ENCODE measurements at places on chromosomes 5 and 9. TPM values are rescaled to one million over a fixed set of nuclear protein-coding genes. Genes with fewer than 3 reads are reported as not detected.

- DNase-seq: no peak
Observed at GRCh38 chr5:149140197-149141002, 893 bp upstream of the ABLIM3 start.

GRCh38 chr5:78476795-78477194, 116.4 kb downstream of the SCAMP1 start:
- DNase-seq: no peak

DNA sequence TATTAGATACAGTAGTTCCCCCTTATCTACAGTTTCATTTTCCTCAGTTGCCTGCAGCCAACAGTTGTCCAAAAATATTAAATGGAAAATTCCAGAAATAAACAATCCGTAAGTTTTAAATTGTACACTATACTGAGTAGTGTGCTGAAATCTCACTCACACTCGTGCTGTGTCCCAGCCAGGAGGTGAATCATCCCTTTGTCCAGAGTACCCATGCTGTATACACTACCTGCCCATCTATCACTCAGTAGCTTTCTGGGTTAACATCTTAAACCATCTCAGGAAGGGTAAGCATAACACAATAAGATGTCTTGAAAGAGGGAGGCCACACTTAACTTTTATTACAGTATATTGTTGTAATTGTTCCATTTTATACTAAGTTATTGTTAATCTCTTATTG, 31.7 kb upstream of the DNAH5 start:
- DNase-seq: no peak

DNA sequence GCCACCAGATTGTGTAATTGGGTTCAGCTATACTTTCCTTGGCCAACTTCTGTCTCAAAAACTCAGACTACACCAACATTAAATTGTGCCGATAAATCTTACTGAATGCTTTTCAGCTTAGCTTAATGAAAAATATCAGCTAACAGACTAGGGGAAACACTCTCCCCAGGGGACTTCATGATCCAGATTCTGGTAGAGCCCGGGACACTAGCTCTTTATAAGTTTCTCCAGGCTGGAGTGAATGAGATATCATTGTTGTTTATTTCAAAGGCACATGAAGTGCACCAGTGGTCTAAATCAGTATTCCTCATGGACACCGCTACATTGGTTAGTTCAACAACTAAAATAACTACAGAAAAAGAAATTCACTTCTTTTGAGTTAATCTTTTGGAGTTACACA, 10.5 kb upstream of the LHFPL2 start:
- no peak for DNase-seq

DNA sequence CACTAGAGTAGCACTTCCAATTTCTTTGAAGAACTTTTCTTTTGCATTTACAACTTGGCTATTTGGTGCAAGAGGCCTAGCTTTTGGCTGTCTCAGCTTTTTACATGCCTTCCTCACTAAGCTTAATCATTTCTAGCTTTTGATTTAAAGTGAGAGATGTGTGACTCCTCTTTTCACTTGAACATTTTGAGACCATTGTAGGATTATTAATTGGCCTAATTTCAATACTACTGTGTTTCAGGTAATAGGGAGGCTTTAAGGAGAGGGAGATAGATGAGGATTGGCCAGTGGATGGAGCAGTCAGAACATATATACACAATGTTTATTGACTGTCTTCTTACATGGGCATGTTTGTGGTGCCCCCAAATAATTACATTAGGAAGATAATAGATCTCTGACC, 161.7 kb downstream of the GNA14 start:
- no peak for DNase-seq

- DNase-seq: no peak
Observed at GRCh38 chr5:118736396-118736795, 252.0 kb downstream of the DTWD2 start.

DNA sequence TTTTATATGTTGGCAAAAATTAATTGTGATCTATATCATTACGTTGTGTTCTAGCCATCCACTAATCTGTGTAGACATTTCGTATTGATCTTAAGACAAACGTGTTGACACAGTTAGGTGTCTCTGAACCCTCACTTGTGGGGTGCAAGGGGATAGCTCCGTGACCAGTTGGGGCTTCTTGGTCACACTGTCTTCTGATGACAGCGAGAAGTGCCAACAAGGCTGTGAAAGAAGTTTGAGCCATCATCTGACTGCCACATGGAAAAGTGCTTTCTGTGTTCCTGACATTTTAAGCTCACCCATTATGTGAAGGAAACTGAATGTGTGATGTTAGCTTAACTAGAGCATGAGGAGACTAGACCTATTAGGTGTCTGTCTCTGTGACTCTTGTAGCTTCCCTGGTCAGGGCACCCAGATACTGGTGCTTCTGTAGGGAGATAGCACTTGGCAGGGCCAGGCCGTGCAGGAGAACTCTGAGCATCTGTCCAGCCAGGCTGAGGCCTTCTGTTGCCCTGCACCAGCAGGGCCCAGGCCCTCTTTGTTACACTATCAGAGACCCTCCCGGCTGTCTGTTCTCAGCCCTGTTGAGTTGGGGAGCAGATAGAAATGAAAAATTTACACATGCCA, 52.8 kb upstream of the PHF2 start:
- DNase-seq: no peak

GRCh38 chr5:147286296-147286695, 51.5 kb downstream of the STK32A start:
- DNase-seq: no peak

GRCh38 chr5:104016646-104017045, 454.1 kb upstream of the NUDT12 start:
- no peak for DNase-seq

DNA sequence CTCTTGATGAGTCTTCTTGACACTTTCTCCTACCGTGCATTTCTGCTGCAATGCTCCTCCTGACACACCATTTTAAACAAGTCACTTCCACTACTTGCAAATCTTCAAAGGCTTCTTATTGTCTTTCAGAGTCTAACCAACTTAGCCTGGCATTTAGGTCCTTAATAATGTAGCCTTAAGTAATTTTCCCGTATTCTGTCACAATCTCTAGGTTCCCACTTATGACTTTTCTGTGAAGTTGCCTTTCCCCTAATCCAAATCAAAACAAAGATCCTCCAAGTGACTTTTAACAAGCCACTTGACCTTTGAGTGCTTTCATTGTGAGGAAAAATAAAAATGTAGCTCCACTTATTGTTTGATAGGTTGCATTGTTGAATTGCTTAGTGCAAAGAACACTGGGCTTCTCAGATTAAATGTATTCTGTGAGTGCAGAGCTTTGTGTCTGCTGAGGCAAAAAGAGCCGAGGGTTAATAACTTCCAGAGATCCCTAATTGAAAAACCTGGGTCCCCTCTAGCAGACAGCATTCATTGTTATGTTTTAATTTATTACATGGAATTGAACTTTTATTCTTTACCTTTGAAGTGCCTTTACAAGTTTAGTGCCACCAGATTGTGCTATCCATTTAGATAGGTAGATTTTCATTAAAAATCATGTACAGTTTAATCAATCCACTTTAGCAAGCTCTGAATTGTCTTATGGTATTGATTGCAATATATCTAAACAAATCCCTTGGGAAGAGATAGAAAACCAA, 341.7 kb upstream of the TYRP1 start:
- no peak for DNase-seq

The PRKAA1 gene
- 20.5 TPM for polyA plus RNA-seq

The GDNF gene
- polyA plus RNA-seq: not detected

The SMARCA2 gene
- 61.7 TPM for polyA plus RNA-seq

The GLRA1 gene
- not detected for polyA plus RNA-seq

Data from aorta (tissue), 5 donors.